Renal cortex interstitium (tissue), 15 donors: ENCODE measurements at places on chromosomes 4 and X. TPM values are rescaled to one million over a fixed set of nuclear protein-coding genes. Genes with fewer than 3 reads are reported as not detected.
A peak's percentile ranks its signal among the peaks of the same experiment; 100 is the strongest.

DNA sequence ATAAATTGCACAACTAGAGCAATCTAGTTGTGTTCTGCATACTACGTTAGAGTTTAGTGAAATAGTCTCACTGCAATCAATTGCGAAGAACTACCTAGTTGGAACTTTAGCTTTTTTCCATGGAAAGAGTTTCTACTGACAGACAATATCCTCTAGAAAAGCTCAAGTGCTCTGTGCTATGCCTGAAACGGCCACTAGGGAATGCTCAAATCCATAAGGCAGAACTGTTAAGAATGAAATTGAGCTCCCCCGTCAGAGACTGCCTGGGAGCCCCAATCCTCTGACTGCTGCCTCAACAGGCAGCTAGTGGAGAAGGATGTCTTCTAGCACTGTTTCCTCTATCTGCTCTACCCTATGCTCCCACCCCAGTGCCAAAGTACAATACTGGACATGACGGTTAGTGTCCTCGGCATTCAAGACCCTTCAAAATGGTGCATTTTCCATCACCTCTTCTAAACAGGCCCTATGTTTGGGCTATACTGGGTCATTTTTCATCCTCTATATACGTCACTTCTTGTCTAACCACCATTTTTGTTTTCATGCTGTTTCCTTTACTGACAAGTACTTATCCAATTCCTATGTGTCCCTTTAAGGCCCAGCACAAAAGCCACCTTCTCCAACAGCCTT, 35.3 kb downstream of the FRMD7 start:
- DNase-seq, result peak; percentile 35

DNA sequence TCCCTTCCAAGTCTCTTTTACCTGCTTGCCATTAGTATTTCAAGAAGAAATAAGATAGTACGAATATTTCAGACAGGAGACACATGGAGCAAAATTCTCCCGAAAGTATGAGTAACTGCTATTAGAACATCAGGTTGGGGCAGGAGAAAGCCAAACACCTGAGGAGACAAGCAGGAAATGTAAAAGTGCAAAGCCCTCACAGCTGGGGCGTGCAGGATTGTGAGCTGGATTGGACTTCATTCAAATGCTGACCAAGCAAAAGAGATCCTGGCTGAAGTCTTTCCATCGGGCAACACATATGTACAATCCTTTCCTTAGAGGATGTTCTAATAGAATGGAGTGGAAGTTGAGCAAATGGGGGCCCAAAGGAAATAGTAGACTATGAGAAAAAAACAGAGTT, 76.8 kb downstream of the DTHD1 start:
- no peak for DNase-seq

DNA sequence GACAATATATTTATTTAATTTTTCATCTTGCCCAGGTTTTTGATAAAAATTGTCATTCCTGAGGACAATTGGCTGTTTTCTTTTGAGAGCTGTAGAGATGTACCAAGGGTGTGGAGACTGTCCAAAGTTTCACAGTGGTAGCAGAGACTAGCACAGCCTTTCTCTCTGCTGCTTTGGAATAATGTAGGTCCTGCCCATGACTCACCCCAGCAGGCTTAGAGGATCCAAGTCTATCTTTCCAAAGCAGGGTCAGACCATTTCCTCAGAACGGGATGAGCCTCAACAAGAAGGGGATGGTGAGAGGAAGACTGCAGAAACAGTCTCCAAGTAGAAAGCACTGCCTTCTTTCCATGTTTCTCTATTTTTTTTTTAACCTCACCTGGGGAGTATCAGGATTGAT, 131.5 kb upstream of the RPL34 start:
- DNase-seq, result no peak

GRCh38 chr4:89347363-89348025, 39.9 kb upstream of the GPRIN3 start:
- DNase-seq, result no peak

The SUPT20HL2 gene
- 0.06 TPM for polyA plus RNA-seq
